ENCODE measurements at places on chromosomes 16 and 17. TPM values are rescaled to one million over a fixed set of nuclear protein-coding genes. Genes with fewer than 3 reads are reported as not detected.

GRCh38 chr17:8072341-8072728, 15.2 kb downstream of the ALOX12B start:
- DNase-seq, result no peak

GRCh38 chr16:66457888-66458287, 30.8 kb downstream of the BEAN1 start:
- DNase-seq, result no peak

- peak; percentile 85 for DNase-seq
Observed at GRCh38 chr16:4330277-4330874, 14.5 kb downstream of the GLIS2 start.

The SLC13A2 gene
- total RNA-seq, result not detected

The SMIM5 gene
- 14.0 TPM for total RNA-seq

Data from left ventricle myocardium inferior (tissue), 1 donor.